ENCODE measurements at places on chromosomes 3 and 15. TPM values are rescaled to one million over a fixed set of nuclear protein-coding genes. Genes with fewer than 3 reads are reported as not detected.

GRCh38 chr3:72004749-72005292, 219.9 kb upstream of the PROK2 start:
- DNase-seq: no peak

GRCh38 chr3:188360364-188360881, 206.5 kb downstream of the LPP start:
- DNase-seq: no peak

- no peak for DNase-seq
Observed at GRCh38 chr15:31975830-31976229, 54.5 kb upstream of the CHRNA7 start.

- DNase-seq: no peak
Observed at GRCh38 chr15:69518806-69519205, 66.2 kb downstream of the RPLP1 start.

DNA sequence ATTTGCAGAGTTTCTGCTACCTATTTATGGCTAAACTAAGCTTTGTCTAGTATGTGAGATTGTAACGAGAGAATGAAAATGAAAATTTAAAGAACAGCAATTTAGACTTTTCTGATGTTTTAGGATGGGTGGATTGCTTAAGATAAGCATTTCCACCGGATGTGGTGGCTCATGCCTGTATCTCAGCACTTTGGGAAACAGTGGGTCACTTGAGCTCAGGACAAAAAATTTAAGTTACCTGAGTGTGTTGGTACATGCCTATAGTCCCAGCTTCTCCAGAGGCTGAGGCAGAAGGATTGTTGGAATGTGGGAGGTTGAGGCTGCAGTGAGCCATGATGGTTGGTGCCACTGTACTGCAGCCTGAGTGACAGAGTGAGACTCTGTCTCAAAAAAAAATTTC, 3.3 kb downstream of the PPP4R2 start:
- no peak for DNase-seq

DNA sequence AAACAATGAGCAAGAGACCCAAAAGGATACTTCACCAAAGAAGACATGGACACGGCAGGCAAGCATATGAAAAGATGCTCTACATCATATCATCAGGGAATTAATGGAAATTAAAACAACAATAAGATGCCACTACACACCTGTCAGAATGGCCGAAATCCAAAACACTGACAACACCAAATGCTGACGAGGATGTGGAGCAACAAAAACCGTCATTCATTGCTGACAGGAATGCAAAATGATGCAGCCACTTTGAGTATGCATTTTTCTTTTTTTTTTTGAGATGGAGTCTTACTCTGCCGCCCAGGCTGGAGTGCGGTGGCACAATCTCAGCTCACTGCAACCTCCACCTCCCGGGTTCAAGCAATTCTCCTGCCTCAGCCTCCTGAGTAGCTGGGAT, 19.0 kb downstream of the EDC3 start:
- DNase-seq: no peak

- DNase-seq: no peak
Observed at GRCh38 chr3:138125548-138126221, 6.5 kb downstream of the A4GNT start.

DNA sequence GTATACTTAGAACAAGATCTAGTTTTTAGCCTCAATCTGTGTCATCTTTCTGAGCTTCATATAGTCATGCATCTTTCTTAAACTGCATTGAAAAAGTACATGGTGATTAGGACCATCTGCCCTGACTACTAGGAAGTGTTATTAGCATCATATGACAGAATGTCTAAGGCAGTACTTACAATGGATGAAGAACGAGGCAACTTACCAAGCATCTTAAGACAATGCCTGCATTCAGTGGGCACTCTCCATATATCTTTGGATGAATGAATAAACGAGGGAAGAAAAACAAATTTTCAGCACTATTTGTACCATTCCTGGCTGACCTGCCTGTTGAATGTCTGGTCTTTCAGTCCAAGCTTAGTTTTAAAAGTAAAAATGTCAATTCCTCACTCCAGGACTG, 185.4 kb upstream of the EPHA3 start:
- DNase-seq: no peak

GRCh38 chr3:101735833-101736232, 11.4 kb downstream of the CEP97 start:
- DNase-seq: no peak

DNA sequence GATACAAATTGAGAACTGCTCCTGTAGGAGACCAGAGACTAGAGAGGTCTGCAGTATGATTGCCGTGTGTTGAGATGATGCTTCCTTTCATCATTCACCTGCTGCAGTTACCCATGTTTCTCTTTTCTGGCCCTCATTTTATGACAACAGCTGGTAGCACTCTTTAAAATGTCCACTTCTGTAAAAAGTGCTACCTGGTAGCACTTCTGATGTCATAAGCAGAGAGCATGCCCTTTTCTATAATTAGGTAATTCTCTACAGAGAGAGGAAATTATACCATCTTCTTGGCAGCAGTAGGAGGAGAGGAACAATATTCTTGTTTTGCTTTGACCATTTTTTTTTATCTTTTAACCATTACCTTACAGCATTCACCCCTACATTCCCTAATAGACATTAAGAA, 123.8 kb downstream of the PPM1L start:
- no peak for DNase-seq

DNA sequence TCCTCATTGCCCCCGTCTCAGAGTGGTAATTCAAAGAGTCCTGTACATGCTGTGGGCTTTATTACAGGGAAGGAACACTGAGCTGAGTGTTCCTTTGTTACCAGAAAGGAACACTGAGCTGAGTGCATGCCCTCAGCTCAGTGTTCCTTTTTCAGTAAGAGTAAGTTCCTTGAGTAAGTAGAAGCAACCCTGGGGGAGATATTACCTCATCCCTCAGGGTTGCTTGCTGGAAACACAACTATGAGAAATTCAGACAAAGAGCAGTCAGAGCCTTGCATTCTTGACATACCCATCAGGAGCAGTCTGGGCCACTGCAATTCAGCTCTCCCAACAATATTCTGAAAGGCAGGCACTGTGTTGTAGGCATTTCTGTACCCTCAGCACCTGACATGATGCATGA, 17.0 kb downstream of the CHRM5 start:
- DNase-seq: no peak

- DNase-seq: no peak
Observed at GRCh38 chr3:62567097-62568021, 194.0 kb upstream of the FEZF2 start.

DNA sequence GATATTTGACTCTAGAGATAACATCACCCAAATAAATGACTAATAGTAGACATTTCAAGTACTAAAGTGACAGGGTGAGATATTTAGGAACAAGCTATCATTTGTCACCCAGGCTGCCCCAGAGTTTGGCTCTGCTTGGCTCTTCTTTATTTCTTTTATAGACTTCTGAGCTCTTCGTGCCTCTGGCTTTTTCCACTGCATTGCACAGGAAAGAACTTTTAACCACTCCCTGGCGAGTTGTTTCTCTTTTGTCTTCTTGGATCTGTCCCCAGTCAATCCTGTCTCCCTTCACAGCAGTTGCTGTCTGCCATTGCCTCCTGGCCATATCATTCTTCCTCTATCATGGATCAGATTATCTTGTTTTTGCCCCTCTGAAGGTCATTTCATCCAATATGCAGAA, 339.2 kb upstream of the DCBLD2 start:
- no peak for DNase-seq

DNA sequence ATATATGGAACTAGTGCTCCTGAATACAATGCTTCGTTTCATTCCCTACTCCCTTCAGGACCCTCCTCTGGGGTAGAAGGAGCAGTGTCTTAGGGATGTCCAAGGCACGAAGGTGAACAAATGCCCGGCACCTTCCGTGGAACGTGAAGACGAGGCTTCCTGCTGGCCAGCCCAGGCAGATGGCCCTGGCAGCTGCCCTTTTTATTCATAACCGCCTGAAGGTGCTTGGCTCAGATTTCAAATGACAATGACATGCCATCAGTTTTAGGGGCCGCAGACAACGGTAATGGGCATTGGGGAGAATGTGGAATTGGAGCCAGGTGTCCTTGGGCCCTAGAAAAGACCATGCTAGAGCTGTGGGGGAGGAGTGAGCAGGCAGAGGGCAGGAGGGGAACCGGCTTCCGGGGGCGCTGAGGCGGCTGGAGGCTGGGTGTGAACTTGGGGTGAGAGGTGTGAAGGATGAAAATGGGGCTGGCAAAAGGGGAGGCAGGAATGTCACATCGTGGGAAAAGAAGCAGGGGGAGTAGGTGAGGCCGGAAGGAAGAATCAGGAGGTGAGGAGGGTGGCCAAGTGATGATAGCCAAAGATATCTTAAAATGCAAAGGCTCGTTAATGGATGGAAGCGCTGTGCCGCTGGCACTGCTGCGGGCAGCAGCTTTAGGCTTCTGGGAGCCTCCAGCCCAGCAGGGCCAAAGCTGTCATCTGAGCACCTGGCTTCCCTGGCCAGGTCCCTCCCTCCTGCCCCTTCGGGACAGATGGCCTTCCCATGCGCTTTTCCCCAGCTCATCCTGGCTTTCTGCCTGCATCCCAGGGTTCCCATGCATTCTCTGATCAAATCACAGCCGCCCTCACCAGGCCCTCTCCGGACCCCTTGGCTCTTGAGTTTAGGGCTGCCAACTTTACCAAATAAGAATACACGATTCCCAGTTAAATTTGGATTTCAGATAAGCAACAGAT, 93.7 kb downstream of the TMEM266 start:
- DNase-seq: no peak

GRCh38 chr15:61227950-61228936, 859 bp downstream of the RORA start:
- no peak for DNase-seq

DNA sequence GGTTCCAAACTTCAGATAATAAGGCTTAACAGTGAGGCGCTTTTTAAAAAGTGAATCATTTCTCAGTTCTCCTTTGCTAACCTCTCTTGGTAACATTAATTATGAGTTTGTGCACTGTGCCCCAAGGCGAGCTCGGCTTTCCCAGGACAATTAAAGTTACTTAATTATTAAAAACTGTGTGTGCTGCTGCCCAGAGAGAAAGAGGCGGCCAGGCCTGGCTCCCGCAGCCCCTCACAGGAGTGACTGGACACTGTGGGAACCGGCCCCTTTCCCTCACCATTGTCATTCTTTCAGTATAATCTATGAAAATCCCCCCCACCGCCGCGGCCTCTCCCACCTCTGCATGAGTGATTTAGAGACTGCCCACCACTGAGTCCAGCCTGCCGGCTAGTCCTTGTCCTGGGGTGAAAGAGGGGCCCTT, 43.1 kb upstream of the HES1 start:
- DNase-seq: no peak

GRCh38 chr3:10957976-10958749, 34.4 kb upstream of the SLC6A1 start:
- DNase-seq: no peak

DNA sequence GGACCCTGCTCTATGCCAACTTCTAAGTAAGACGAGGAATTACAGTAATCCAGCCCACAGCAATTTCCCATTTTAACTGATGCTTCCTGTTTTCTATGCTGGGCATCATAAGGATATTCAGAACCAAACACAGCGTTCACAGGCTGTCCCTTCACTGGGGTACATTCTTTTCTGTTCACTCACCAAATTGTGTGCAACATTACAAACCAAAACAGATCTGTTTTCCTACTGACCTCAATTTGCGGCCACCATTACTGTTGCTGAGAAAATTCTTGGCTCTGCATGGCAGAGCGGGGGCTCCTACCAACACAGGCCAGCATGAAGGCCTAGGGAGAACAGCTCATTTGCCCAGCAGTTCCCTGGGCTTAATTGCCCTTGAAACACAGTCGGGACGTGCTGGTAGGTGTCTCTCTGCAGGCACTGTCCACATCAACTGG, 76.5 kb downstream of the MYO1E start:
- DNase-seq: no peak

- no peak for DNase-seq
Observed at GRCh38 chr3:4426261-4426781, 40.7 kb downstream of the SUMF1 start.

DNA sequence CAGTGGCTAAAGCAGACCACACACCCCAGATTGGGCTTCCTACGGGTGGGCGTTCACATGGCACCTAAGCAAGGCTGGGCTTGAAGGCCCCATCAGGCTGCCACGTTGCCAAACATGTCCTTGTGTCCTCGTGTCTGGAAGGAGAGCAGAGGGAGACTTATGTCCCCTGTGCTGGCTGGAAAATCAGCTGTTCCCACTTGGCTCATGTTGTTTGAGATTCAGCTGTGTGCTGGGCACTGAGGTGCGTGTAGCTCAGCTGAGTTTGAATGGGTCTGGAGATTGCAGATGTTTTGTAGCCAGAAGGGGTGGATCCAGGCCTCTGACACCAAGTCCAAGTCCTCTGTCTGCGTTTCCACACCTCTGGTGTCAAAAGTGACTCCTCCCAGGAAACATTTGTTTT, 34.6 kb downstream of the RLBP1 start:
- no peak for DNase-seq

- DNase-seq: no peak
Observed at GRCh38 chr3:20236603-20237002, 50.6 kb upstream of the SGO1 start.

GRCh38 chr15:36294359-36294758, 285.1 kb upstream of the CDIN1 start:
- DNase-seq: no peak

DNA sequence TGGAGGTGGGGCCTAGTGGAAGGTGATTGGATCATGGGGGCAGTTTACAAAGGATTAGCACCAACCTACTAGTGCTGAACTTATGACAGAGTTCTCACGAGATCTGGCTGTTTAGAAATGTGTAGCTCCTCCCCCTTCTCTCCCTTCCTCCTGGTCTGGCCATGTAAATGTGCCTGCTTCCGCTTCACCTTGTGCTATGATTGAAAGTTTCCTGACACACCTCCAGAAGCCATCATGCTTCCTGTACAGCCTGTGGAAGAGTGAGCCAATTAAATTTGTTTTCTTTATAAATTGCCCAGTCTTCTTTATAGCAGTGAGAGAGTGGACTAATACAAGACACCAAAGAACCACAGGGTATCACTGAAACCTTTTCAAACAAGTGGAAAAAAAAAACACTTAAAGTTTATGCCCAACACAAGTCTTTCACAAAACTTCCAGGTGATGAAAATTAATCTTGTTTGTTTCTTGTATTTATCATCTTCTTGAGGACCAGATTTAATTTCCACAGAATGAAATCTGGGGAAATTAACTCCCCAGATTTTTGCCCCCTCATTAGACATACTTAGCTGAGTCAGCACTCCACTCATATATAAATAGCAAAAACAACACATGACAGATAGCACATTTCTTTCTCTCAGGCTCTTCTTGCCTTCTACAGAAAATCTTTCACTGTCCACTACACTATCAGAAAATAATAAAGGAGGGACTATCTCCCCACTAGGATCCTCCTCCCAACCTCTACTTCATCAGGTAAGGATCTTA, 847.2 kb downstream of the TUSC7 start:
- no peak for DNase-seq

- DNase-seq: no peak
Observed at GRCh38 chr3:8451696-8452095, 49.9 kb upstream of the LMCD1 start.

The MINAR1 gene
- 0.93 TPM for total RNA-seq

The KIF15 gene
- total RNA-seq: 25.5 TPM

The GABRB3 gene
- not detected for total RNA-seq

The PLSCR2 gene
- not detected for total RNA-seq

The P2RY13 gene
- total RNA-seq: not detected

The GOLGA8R gene
- 2.8 TPM for total RNA-seq

The CKMT1A gene
- total RNA-seq: 0.16 TPM

The PAK6 gene
- 0.26 TPM for total RNA-seq

The SEMA3F gene
- 0.42 TPM for total RNA-seq

The KIAA1143 gene
- total RNA-seq: 39.2 TPM

The RTP1 gene
- total RNA-seq: not detected

The ERICH6 gene
- not detected for total RNA-seq

The PPP1R2 gene
- 98.8 TPM for total RNA-seq

The LMAN1L gene
- 0.93 TPM for total RNA-seq

The GUCA1C gene
- total RNA-seq: not detected

The FBXO45 gene
- 22.8 TPM for total RNA-seq
